ENCODE measurements at places on chromosomes 16 and 17. TPM values are rescaled to one million over a fixed set of nuclear protein-coding genes. Genes with fewer than 3 reads are reported as not detected.

Gene MYH2
- total RNA-seq: not detected

Gene PROCA1
- total RNA-seq: 7.1 TPM

Gene CDH1
- total RNA-seq: 1.3 TPM

Gene RHBDL3
- total RNA-seq: 0.32 TPM

Gene STXBP4
- total RNA-seq: 8.9 TPM

Measured in T-helper 1 cell treated with Interleukin-12 subunit alpha and Interleukin-12 subunit beta and Interleukin-4 antibody, amounts not matched to agents 30 ng/mL and 1 ng/mL, for 36 hours (primary cell).